ENCODE measurements at places on chromosomes 3 and 15.

- no peak for DNase-seq
These were observed 10.3 kb downstream of the EID1 start for GRCh38 chr15:48888191-48888590.

GRCh38 chr3:157632075-157632474, 128.9 kb upstream of the VEPH1 start:
- no peak for DNase-seq

GRCh38 chr3:186476044-186476468, 68.1 kb downstream of the CRYGS start:
- DNase-seq: no peak

- no peak for DNase-seq
These were observed 16.8 kb downstream of the HACD2 start for GRCh38 chr3:123568034-123568433.

GRCh38 chr15:57640930-57641682, 49.4 kb downstream of the MYZAP start:
- DNase-seq: peak; percentile 4

- DNase-seq: peak; percentile 95
These were observed 26.6 kb downstream of the ILDR1 start for GRCh38 chr3:121995161-121996137.

DNA sequence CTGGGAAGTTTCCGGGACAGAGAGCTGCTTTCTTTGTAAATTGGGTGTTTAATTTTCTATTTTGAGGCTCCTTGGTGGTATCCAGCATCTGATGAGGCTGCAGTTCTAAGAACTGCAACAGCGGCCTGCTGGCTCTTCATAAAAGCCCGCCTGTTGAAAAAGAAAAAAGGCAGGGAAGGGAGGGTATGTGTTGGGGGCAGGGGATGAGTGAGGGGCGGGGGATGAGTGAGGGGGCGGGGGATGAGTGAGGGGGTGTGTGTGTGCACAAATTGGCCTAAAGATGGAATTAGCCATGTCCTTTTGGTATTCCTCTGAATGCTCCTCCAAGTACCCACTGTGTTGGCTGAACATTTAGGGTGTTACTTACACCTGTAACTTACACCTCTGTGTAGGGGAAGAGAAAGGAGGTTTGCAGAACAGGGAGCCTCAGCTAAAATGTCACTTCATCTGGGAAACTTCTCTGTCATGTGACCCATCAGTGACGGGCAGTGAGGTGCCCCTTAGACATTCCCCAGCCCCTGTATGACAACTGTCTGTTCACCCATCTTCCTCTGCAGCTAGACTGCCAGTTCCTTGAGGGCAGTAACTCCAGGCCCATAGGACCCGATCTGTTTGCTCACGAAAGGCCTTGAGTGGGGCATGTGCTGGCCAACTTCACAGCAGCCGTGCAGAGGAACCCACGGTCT, 57.6 kb downstream of the LRIG1 start:
- no peak for DNase-seq

Measured in MV-4-11 (cell line).